ENCODE measurements at places on chromosomes 16 and 17.

- DNase-seq: no peak
Measured at GRCh38 chr16:4837733-4838501, 9.2 kb downstream of the GLYR1 start.

GRCh38 chr17:78729641-78730040 lies 52.4 kb downstream of the CYTH1 start:
- DNase-seq: no peak

- no peak for DNase-seq
Measured at GRCh38 chr17:65049085-65049756, 7.3 kb downstream of the GNA13 start.

GRCh38 chr16:48244863-48245195 lies 729 bp downstream of the LONP2 start:
- no peak for DNase-seq

GRCh38 chr17:19264268-19264667 lies 27.1 kb downstream of the EPN2 start:
- no peak for DNase-seq
